ENCODE measurements at places on chromosomes 7 and 10.

- no peak for DNase-seq
These were observed 78.6 kb upstream of the ARMC3 start for GRCh38 chr10:22849077-22849805.

- DNase-seq = no peak
These were observed 77.3 kb upstream of the SAMD8 start for GRCh38 chr10:75034131-75034512.

DNA sequence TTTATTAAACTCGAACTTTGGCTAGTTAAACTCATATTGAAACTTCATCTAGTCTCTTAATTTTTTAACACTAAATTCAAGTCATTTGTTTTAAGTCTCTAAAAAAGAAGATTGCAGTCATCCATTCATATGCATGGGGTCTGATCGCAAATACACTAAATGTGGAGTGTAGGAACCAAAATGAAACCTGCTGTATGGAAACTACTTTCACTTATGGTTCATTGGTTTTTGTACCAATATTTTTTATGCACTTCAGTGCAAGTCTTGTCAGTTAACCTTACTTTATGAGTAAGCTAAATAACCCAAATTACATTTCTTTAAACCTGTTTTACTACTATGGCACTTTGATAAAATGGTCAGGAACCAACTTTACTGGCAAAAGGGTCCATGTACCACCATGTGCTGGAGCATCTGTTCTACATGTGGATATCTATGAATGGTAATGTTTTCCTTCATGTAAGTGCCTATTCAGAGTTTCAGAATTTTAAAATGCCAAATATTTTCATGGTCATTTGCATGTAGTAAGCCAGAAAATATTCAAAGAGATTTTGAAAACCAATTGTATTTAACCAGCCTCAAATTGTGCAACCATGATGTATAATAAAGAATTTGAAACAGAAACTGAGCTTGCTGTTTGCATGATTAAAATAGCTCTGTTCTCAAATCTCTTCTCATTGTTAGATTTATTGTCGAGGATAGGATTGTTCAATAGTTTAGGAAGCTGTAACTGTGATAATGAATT is 7.6 kb upstream of the SUPV3L1 start:
- DNase-seq = no peak

DNA sequence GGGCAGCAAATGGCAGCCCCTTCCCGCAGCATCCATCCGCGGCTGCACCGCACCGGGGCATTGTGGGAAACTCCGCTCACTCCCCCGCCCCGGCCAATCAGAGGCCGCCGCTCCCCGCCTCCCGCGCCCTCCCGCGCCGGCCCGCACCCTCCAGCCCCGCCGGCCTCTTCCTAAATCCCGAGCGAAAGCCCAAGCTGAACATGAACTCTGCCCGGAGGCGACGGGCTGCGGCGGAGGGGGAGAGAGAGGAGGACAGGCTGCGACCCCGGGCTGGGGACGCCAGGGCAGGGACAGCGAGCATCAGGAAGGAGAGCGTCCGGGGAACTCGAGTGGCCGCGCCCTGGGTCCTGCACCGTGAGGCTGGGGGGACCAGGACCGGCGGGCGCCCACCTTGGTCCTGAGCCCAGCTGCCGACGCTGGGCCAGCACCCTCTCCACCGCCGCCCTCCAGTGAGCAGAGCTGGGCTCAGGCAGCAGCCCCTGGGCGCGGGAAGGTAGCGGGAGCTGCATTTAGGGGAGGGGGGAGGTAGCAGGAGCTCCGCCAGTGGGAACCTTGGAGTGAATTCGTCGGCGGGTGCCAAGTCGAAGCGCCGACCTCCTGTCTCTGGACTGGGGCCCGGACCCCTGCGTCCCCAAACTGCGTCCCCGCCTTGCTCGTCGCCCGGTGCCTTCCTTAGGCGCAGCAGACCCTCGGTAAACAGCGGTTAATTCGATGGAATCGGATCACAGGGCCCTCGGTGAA is at the start of gene DGKI:
TSS of gene DGKI (minus strand) at position 148 of the 741 bp plus-strand sequence.
- no peak for DNase-seq

GRCh38 chr10:118241229-118242137 is 100.6 kb downstream of the FAM204A start:
- peak; percentile 53 for DNase-seq

- DNase-seq = no peak
These were observed 204.3 kb downstream of the DGKB start for GRCh38 chr7:14698239-14698638.

DNA sequence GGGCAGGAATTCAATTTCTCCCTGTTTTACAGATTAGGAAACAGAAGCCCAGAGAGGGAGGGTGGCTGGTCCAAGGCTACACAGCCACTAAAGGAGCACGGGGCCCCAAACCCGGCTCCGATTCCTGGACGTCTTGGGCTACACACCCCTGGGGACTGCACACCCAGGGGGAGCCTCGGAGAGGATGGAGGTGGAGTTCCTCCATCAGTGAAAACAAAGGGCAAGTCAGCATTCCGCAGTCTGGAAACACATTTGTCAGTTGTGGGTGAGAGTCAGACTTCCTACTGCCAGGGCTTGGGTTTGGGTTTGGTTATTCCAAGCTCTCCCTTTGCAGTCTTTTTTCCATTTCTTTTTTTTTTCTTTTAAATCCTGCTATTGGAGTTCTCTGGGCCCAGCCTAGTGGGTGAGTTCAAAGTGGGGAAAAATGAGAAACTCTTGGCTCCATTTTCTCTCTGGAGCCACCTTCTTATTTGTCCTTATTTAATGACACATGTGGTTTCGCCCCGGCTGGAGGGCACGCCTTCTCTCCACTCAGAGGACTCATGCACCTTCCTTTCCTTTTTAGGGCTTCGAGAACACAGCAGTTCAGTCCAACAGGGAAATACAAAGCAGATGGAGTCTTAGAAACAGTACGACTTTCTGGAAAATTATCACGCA is 59.9 kb upstream of the AQP1 start:
- no peak for DNase-seq

- no peak for DNase-seq
These were observed 82.7 kb upstream of the WIPF3 start for GRCh38 chr7:29723599-29723998.

DNA sequence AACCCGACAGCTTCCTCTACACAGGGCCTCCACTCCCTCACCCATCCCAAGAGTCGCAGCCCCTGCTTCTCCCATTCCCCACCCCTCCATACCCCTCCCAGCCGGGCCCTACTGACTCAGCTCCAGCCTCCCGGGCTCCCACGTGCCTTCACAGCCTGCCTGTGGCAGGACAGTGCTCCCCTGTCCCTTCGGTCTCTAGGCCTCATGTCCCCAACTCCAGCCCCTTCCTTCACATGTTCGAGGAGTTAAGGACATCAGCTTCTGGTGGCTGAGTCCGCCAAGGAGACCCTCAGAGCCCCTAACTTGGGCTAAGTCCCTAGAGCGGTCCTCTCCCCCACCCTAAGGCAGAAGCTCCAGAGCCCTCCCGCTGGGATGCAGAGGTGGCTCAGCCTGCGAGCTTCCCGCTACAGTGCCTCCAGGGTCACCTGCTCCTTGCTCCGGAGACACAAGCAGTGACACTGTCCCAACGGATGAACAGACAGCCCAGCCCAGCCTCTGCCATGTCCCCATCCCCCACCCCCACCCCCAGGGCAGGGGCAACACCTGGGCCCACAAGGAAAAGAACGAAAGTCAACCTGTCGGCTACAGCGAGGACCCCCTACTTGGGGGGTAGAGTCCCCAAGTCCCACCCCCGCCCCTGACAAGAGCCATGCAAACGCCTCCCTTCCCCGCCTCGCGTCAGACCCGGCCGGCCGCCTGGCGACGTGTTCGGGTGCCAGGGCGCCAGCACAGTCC is 716 bp downstream of the SMARCD3 start:
- no peak for DNase-seq

DNA sequence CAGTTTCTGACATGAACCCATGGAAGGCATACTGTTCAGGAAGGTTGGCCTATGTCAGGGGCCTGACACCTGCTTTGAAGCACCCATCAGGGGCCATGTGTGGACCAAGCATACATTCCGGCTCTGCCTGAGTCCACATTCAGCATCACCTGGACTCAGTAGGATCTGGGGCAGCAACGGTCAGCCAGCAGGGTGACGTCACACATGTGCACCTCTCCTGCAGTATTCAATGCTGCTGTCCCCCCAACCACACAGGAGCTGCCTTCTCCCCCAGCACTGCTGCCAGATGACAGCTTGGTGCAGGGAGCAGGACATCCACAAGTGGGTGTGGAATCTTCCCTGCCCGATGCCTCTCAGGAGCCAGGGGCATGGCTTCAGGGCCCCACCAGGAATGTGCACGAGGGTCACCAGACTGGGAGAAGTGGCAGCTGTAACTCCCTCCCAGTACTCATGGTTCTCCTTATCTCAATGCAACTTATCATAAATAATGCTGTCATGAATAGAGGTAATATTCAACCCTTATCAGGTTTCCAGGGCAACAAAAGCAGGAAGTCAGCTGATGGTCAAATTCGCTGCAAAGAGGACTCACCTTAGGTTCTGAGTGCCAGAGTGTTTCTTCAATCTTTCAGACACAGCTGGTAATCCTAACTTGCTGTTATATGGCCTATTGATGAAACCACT is 292.9 kb downstream of the PAXIP1 start:
- DNase-seq = no peak

GRCh38 chr7:147569116-147569913 is 1021.3 kb upstream of the C7orf33 start:
- DNase-seq = no peak

- no peak for DNase-seq
These were observed 958.8 kb upstream of the ZNF722 start for GRCh38 chr7:63039882-63040281.

Data from SK-N-MC (cell line).